ENCODE measurements at places on chromosomes 12 and 14. TPM values are rescaled to one million over a fixed set of nuclear protein-coding genes. Genes with fewer than 3 reads are reported as not detected.

OR6C4 gene
- not detected for total RNA-seq

DNA sequence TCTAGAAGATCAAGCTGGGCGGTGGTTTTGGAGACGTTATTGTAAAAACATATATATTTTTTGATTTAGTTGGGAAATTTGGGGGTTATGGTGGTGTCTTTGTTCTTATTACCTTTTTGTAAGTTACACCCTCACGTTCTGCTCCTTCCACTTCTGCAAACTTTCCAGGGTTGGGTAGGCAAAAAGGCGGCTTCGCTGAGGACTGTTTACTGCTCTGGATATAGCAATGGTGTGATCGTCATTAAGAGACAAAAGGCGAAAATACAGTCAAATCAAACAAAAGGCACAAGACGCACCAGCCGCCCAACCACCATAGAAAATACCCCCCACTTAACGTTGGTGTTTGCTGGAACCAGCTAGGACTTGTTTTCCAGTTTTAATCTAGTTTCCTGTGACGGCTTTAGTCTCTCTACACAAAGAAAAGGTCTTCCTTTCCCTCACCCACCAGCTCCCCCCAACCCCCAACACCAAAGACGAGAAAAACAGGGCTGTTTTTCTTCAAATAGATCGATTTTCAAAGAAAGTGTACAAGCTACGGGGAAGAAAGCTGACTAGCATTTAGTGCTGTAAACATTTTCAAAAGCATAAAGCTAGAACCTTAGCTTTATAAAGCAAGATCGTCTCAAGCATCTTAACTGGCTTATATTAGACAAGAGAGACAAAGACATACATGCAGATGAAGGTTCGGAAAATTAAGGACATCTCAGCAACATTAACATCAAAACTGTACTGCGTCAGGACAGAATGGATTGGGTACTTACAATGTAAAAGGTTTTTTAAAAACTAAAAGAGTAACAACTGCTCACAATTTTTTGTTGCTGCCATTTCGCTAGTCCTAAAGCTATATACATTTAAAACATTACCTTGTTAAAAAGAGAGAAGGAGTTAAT lies 2.0 kb upstream of the SETD1B start:
- peak; percentile 27 for DNase-seq
- no peaks in the 10 kb centered on the region for H3K36me3 ChIP-seq
- peak overlapping the region; percentile 99 for H3K27ac ChIP-seq
- peak overlapping the region; percentile 80 for H3K4me3 ChIP-seq
- no peaks in the 10 kb centered on the region for H3K27me3 ChIP-seq

DNA sequence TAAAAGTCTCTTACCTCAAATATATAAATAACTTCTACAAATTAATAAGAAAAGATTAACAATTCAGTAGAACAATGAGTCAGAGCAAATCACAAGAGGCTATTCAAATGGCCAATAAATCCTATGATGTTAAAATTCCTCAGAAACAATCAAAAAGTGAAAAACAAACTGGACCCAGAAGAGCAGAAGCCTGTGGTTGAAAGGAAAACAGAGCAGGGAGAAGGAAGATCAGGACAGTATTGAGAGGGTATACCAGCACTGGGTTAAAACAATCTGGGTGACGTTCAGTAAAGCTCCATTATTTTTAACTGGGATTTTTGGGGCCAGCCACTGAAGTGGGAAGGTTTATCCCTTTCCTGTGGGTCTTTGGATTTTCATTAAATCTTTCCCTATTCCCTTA lies 39.7 kb upstream of the PCED1B start:
- no peak for DNase-seq
- no peak overlapping the region for H3K4me3 ChIP-seq
- H3K27me3 ChIP-seq: no peaks in the 10 kb centered on the region
- H3K36me3 ChIP-seq: no peaks in the 10 kb centered on the region
- peaks cover 35% of the 10 kb centered on the region for H3K4me1 ChIP-seq
- no peak overlapping the region for H3K27ac ChIP-seq

- no peak overlapping the region for H3K27ac ChIP-seq
- DNase-seq: no peak
- no peaks in the 10 kb centered on the region for H3K27me3 ChIP-seq
- H3K4me3 ChIP-seq: no peak overlapping the region
- H3K36me3 ChIP-seq: no peaks in the 10 kb centered on the region
Measured at GRCh38 chr14:86518298-86518697, 988.4 kb downstream of the FLRT2 start.

PDE6H gene
- total RNA-seq: not detected

DNA sequence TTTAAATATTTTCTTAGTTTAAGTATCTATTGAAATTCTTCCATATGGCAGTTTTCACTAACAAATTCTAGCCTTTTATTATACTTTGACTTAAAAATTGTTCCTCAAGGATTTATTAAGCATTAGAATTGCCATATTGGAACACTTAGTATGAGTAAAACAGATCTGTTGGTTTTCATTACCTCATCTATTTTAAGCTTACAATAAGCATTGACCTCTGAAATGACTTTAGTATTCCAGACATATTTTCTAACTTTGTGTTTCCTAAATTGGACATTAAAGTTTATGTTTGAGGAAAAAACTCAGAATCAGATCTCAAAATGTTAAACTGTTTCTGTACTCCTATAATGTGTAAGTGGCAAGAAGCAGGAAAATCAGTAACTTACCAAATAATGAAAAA lies 48.4 kb downstream of the CSRP2 start:
- DNase-seq: no peak
- no peaks in the 10 kb centered on the region for H3K4me1 ChIP-seq
- no peak overlapping the region for H3K4me3 ChIP-seq
- peaks cover 7% of the 10 kb centered on the region for H3K36me3 ChIP-seq

All from PC-3 (cell line).